ENCODE measurements at places on chromosomes 5 and 9.

GRCh38 chr9:27184556-27185351 lies 75.7 kb downstream of the TEK start:
- no peak for DNase-seq

DNA sequence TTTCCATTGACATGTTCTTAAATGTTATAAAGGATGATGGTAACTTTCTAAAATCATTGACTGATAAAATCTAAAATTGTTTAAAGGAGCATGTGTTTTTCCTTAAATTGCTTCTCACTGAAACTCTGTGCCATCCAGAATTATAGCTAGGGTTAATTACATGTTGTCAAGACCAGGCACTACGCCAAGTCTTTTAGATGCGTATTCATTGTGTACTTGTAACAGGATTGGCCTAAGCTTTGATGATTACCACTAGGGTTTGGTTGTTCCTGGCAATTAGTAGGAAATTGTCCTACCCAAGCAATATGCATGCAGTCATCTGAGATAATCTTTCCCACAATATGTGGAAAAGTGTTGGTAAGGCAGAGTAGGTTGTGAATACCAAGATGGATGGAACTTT lies 43.8 kb downstream of the PRKACG start:
- DNase-seq = no peak

- no peak for DNase-seq
Measured at GRCh38 chr5:7251132-7251531, 144.8 kb upstream of the ADCY2 start.

- DNase-seq = no peak
Measured at GRCh38 chr5:34957857-34958690, 28.7 kb downstream of the DNAJC21 start.

GRCh38 chr5:60651872-60652620 lies 47.9 kb downstream of the DEPDC1B start:
- peak; percentile 72 for DNase-seq

DNA sequence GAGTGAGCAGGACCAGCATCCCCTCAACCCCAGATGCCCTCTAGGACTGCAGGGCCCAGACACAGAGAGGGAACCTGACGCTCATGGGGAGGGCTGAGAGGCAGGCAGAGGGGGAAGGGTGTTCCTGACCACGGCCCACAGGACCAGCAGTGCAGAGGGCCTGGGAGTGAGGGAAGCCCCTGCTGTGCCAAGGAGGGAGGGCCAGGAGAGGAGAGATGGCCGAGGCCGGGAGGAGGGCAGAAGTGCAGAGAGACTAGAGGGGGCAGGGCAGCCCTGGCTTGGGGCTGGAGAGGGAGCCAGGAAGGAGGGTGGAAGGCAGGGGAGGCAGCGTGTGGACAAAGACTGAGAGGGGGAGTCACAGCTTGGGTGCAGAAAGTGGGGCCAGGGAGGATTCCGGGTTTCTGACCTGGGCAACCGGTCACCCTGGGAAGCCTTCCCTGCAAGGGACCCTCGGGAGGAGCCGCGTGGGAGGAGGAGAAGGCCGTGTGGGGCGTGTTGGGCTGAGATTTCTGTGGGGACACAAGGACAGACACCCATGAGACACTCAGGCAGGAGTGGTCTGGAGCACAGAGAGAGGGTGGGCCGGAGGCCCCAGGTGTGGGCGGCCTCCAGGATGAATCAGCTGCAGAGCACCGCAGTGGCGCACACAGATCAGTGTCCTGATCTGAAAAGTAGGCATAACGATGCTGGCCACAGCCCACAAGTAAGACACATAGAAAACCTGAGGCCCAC lies 117.5 kb downstream of the ADAMTS2 start:
- DNase-seq = no peak

DNA sequence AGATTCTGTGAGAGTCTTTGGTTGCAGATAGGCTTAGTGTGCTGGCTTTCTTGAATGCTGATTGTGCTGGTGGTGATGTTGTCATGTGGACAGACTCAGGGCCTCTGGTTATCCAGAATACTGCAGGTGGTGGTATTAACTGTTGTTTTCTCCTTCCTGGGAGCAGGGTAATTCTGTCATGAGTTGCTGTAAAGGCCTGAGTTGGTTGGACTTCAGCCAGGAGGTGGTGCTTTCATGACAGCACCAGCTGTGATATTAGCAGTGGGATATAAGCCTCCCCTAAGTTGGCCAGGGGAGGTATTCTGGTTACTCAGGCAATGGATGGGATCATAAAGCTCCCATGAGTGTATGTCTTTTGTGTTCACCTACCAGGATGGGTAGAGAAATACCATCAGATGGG lies 16.4 kb upstream of the RNF180 start:
- no peak for DNase-seq

GRCh38 chr5:130890610-130891009 lies 274.4 kb downstream of the HINT1 start:
- DNase-seq = no peak

DNA sequence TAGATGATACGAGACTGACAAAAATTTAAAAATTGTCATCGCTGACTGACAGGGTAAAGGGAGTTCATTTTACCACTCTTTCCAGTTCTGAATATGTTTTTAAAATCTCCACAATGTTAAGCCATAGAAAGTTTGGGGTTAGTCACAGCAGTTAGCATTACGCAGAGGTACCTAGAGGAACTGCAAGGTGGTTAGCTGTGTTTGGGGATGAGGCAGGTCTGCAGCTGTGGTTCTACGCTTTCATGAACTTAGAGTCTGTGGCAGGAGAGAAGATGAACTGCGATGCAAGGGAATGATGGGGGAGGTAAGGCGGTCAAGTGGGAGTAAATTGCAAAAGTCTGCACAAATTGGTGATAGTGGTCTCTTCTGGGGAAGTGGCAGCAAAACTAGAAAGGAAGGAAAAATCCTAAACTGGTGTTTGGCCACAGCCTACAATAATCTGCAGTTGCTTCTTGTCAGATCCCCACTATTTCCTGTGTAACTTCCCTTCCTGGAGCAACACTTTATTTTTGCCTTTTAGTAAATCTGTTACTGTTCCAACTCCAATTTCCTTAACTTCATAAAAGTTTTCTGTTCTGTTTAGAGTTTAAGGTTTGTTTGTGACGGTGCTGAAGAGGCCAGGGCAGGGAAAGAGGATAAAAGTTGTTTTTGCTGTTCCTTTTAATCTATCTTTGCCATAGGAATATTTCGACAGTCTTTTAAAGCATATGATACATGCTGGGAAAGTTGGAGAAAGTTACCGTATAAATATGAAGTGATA lies 38.6 kb upstream of the SNX2 start:
- DNase-seq = no peak

- peak; percentile 53 for DNase-seq
Measured at GRCh38 chr5:171418316-171418981, 998 bp upstream of the FGF18 start.

- no peak for DNase-seq
Measured at GRCh38 chr9:87787735-87788134, 61.8 kb downstream of the CTSL start.

DNA sequence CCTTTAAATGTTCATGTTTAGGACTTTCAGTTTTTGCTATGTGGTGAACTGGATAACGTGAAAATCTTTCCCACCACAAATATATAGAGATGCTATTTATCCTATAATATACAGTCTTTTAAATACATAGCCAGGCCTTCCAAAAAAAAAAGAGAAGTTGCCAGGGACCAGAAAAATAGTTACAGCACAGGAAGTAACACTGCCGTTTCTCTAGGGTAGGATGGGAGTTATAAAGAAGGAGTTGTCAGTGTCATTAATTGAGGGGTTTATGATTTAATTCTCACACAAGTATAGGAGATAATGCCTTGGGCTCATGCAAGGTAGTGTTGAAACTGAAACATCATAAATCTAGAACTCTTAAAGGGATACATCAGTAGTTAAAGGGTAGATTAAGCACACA lies 83.9 kb downstream of the LRRC70 start:
- no peak for DNase-seq

DNA sequence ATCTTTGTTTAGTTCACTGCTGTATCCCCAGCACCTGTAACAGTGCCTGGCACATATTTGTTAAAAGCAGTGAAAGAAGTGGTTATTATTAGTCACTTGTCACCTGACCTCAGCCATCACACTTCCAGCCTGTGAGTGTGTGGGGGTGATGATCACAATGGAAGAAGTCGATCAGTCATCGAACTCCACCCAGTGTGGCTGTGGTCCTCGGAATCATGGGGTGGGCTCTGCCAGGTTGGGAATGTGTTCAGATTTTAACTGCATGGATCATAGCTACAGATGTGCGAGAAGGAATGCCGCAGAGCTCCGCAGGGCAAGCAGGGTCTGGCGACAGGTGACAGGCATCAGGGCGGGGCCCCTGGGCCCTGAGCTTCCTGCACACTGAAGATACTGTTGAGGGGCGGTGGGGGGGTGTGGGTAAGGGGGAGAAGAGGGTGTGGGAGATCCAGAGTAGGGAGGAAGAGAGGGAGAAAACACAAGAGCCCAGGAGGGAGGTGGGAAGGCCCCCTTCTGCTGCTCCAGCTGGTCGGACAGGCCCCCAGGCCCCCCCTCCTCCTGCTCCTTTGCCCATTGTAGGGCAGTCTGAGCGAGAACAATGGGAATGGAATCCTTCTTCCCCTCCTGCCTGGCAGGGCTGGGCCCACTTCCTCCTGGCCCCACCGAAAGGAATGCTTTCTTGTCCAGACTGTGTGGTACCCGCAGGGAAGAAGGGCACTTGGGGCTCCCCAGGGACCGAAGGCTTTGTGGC lies 89.6 kb downstream of the SPRY4 start:
- no peak for DNase-seq

GRCh38 chr9:94085062-94085639 lies 887 bp downstream of the PTPDC1 start:
- DNase-seq = no peak

GRCh38 chr5:147464211-147464610 lies 45.7 kb downstream of the DPYSL3 start:
- DNase-seq = no peak

GRCh38 chr5:181053488-181054121 lies 13.5 kb downstream of the BTNL9 start:
- DNase-seq = no peak

DNA sequence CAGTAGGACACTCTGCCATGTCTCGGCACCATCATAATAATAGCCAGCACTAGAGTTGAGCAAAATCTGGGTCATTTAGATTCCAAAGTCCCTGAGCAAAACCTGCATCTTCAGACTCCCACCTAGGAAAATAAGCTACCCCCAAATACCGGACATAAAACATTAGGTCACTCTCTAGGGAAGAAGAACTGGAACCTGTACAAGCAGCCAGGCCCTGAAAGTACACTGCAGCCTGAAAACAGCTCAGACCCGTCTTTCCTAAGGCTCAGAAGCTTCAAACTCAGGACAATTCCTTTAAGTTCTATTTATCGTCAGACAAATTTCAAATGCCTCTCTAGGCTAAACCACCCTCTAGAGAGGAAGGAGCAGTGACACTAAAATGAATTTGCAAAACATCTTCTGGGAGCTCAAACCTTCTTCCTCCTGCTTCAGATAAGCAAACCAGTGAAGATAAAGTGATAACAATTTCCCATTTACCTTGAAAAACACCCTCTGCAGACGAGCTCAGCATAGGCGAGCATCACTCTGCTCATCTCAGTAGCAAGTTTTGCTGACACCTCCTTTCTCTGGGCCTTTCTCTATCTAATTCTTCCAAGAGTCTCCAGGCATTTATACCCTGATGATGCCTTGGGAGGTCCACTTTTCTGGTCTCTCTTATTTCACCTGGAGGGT lies 34.0 kb downstream of the ADAM19 start:
- no peak for DNase-seq

- DNase-seq = peak; percentile 98
Measured at GRCh38 chr5:125484742-125485641, 738.6 kb upstream of the ZNF608 start.

GRCh38 chr9:134648701-134649530 lies 7.3 kb downstream of the COL5A1 start:
- peak; percentile 55 for DNase-seq

GRCh38 chr9:96020792-96021550 lies 145.5 kb downstream of the ERCC6L2 start:
- no peak for DNase-seq

GRCh38 chr5:125326150-125326510 lies 579.7 kb upstream of the ZNF608 start:
- peak; percentile 68 for DNase-seq

- no peak for DNase-seq
Measured at GRCh38 chr5:8138884-8139283, 269.9 kb downstream of the MTRR start.

- peak; percentile 61 for DNase-seq
Measured at GRCh38 chr9:14400658-14400995, 86.7 kb upstream of the NFIB start.

DNA sequence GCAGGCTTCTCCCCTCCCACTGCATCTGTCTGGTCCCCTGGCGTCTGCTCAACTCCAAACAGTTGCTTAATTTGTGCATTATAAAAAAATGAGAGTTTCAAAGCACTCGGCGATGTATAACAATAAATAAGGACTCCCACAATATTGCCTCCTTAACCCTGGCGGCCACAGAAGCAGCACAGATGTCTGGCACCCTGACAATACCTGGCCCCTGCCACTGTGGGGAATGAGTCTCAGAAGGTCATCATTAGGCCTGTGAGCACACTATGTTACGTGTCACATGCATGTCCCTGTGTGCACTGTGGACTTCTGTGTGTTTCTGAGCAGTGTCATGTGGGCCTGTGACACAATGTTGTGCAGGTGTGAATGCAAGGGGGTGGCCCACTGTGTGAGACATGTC lies 236.5 kb downstream of the PBX3 start:
- DNase-seq = no peak

DNA sequence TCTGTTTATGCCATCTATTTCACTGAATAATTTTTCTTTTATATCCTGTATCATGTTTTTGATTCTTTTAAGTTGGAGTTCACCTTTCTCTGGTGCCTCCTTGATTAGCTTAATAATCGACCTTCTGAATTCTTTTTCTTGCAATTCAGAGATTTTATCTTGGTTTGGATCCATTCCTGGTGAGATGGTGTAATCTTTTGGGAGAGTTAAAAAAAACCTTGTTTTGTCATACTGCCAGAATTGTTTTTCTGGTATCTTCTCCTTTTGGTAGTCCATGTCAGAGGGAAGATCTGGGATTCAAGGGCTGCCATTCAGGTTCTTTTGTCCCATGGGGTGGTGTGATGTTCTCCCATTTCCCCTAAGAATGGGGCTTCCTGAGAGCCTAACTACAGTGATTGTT lies 800.8 kb upstream of the TYRP1 start:
- DNase-seq = no peak

GRCh38 chr5:170632985-170633234 lies 129.1 kb downstream of the KCNIP1 start:
- DNase-seq = peak; percentile 10

DNA sequence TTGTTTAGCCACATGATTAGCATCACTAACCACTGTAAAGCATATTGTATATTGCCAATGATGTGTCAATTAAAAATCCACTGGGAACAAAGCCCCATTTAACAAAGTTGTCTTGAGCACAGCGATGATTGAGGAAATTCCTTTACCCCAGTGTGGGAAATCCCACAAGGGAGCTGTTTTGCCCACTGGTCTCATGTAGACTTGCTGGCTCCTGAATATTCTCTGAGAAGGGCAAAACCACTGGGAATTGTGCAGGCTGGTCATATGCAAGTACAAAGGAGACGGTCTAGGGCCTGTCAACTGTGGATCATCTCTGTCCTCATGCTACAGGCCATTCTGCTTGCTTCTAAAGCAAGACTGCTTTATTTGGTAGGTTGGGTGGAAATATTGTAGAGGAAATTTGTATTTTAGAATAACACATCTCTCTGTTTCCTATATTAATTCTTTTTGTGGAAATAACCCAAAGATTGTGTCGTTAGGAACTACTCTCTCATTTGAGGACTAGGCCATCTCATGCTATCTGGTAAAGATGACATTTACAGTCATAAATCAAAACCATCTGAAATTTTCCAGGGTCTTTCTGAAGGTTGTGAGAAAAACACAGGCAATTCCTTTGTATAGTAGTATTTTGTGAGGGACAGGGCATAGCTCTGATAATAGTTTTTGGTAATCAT lies 60.2 kb downstream of the PARP8 start:
- DNase-seq = no peak
